NCI-H460 (cell line): ENCODE measurements at places on chromosomes 5 and 9.

GRCh38 chr9:94950579-94951323 lies 224.3 kb downstream of the AOPEP start:
- no peak for DNase-seq

DNA sequence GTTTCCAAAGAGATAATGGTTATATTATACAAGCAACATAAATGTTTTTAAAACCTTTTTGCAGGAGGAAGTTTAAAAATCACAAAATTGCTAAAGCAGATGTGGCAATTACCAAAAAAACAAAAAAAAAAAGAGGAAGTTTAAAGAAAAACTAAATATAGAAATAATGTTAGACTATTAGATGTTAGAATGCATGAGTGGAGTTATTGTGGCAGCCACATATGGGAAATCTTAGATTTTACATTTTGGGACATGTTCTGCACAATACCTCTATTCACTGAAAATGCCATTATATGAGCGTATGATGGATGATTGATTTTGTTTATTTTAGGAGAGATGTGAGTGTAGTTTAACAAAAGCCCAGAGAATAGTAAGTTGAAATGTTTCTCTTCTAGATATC lies 31.2 kb upstream of the DTWD2 start:
- DNase-seq: no peak

GRCh38 chr9:8679371-8679822 lies 879.8 kb upstream of the DMAC1 start:
- DNase-seq: peak; percentile 36

- DNase-seq: no peak
These were observed 4.8 kb downstream of the RECK start for GRCh38 chr9:36041506-36041905.
